ENCODE measurements at places on chromosomes 13 and 19.

DNA sequence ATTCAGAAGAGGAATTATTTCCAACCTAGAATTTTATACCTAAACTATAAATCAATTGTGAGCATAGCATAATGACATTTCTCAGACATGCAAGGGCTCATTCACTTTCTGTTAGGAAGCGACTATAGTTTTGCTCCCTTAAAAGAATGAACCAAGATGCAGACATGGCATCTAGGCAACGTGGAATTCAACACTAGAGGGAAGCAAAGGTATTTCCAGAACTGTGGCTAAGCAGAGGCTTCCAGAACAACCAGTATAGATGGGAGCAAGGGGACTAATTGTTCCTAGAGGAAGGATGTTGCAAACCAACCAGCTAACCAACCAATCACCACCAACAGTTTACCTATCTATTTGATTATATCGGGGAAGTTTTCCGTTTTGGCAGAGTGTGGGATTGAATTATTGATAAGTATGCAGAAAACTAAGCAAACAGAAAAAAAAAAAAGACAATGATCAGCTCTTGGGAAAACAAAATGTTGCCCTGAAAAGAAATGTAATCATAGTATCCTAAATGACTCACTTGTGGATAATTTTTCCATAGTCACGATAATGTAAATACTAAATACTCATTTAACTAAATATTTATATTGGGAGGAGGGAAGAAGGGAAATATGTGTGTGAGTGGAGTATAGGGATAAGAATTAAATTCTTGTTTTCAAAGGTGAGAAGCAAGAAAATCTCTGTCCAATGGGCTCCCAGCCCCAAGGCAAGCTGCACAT lies 21.1 kb downstream of the ARL11 start:
- DNase-seq = no peak

- DNase-seq = no peak
Measured at GRCh38 chr19:45122832-45123231, 29.9 kb downstream of the PPP1R37 start.

DNA sequence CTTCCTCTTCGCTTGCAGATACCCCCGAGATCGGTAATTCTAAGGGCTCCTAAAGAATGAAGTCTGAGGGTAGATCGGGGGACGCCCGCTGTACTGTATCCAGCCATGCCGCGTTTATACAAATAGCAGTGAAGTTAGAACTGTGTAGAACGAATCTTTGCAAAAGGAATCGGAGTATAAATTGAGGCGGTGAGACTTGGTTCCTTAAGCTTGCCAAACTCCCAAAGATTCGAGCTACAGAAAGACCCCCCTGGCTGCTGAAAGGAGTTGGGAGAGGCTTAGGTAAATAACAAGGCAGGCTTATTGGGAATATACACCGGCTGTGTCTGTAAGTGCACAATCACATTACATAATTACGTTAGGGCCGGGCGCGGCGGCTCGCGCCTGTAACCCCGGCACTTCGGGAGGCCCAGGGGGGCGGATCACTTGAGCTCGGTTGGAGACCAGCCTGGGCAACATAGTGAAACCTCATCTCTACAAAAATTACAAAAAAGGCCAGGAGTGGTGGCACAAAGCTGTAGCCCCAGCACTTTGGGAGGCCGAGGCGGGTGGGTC lies 12.2 kb downstream of the TMEM160 start:
- no peak for DNase-seq

GRCh38 chr13:37615276-37615675 lies 16.7 kb upstream of the POSTN start:
- DNase-seq = no peak

Measured in psoas muscle (tissue), 8 donors.